Right cardiac atrium (tissue), 5 donors: ENCODE measurements at places on chromosomes 1 and 21. TPM values are rescaled to one million over a fixed set of nuclear protein-coding genes. Genes with fewer than 3 reads are reported as not detected.

GRCh38 chr21:14923468-14923867, 141.3 kb downstream of the NRIP1 start:
- no peak for DNase-seq

DNA sequence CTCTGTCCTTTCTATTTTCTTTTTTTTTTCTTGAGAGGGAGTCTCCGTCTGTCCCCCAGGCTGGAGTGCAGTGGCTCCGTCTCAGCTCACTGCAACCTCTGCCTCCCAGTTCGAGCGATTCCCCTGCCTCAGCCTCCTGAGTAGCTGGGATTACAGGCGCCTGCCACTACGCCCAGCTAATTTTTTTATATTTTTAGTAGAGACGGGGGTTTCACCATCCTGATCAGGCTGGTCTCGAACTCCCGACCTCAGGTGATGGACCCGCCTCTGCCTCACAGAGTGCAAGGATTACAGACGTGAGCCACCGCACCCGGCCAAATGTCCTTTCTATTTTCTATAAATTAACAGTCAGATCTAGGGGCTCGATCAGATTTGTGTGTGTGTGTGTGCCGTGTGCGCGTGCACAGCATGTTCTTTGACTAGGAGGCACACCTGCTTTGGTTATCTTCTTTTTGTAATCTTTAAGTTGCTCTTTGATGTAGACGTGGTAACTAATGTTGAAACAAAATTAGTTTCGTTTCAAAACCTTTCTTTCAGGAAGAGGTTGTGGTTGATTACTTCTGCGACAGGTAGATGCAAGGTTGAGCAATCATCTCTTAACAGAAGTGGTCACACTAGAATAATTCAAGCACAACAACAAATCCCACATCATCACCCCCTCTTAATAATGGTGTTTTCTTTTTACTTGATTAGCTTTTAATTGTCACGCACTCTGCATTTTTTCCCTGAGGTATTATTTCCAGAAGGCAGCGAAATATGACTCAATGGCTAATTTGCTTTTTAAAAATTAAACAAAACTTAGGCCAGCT, 779 bp upstream of the DEGS1 start:
- no peak for DNase-seq

GREM2 gene
- 0.23 TPM for polyA plus RNA-seq

GRCh38 chr1:30411206-30411605, 312.2 kb downstream of the MATN1 start:
- DNase-seq: no peak

ADGRL2 gene
- polyA plus RNA-seq: 41.5 TPM

- DNase-seq: peak; percentile 90
These were observed at the start of gene SPOCD1 for GRCh38 chr1:31815752-31816500. SPOCD1 (minus strand) TSS chr1:31816022; CDS start chr1:31815333, 689 bp downstream.

DNA sequence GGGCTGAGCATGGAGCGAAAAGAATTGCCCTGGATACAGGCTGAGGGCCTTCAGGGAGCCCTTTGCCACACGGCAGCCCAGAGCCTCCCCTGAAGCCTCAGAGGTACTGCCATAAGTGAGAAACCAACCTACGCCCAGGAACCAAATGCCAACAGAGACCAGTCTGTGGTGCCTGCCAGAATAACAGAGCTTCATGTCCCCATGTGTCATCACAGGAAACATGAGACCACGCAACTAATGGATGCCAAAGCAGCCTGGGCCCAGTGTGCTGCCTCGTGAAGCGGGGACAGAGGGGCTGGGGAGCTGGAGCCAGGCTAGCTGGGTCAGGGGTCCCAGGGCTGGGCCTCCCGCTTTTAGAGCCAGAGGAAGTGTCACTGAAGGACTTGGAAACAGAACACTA, 18.7 kb upstream of the STUM start:
- no peak for DNase-seq

DNA sequence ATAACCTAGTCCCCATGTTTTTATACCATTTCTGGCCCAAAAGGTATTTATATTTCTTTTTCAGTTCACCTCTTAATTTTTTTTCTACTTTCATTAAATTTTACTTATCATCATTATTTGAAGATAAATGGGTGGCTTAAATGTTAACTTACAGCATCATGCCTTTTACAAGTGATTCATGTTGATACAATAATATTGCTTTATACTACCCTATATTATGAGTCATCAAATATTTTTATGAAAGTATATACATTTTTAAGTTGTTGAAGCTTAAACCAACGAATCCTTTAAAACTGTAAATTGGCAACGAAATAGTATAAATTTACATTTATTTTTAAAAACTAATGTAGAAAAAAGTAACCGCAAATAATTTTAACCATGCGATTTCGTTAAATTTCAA, 207.9 kb downstream of the DPYD start:
- DNase-seq: no peak

TEX38 gene
- polyA plus RNA-seq: 0.14 TPM

AGT gene
- polyA plus RNA-seq: 121 TPM

GRCh38 chr1:26378088-26378878, 5.7 kb upstream of the ZNF683 start:
- DNase-seq: no peak
